ENCODE measurements at places on chromosomes 12 and 14.

GRCh38 chr14:28653521-28653920 is 113.1 kb upstream of the FOXG1 start:
- DNase-seq = no peak

GRCh38 chr14:23550812-23551265 is 726 bp downstream of the ZFHX2 start:
- DNase-seq = no peak

DNA sequence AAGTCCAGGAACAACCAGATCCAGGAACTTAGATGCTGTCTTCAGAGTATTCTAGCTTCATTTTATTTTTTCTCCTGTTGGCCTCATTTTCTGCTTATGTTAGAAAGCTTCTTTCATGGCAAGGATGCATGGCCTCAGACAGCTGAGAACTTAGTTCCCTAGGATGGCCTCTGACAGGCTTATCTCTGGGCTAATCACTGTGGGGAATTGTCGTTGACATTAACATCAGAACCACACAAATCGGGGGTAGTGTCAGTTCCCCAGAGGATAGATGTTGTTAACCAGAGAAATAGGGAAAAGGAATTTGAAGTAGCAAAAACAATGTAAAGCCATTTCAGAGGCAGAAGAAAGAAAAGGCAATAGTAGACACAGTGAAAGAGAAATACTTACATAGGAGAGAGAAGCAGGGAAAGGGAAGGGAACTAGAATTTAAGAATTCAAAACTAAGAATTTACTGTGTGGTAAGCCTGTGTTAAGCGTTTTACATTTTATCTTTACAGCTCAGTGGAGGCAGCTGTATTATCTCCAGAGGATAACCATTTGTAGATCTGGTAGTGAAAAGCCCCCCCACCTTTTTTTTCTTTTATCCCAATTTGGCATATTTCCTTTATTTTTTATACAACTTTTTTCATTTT is 21.8 kb downstream of the FUT8 start:
- no peak for DNase-seq

DNA sequence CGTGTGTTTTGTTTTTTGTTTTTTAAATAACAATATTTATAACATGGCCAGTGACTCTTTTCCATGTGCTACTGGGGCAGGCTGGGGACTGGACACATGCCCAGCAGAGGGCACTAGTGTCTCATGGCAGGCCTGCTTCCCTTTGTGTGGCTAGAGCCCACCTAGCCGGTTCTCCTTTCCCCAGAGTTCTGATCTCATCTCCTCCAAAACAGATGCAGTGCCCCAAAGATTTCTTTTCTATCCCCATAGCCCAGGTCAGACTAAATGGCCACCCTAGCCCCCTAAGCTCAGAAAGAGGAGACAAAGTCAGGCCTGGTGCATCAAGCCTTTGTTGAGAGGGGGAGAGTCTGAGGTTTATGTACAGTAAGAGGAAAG is 21.2 kb downstream of the PRPF40B start:
- DNase-seq = no peak

- no peak for DNase-seq
Observed at GRCh38 chr12:75959506-75959905, 72.1 kb downstream of the PHLDA1 start.

DNA sequence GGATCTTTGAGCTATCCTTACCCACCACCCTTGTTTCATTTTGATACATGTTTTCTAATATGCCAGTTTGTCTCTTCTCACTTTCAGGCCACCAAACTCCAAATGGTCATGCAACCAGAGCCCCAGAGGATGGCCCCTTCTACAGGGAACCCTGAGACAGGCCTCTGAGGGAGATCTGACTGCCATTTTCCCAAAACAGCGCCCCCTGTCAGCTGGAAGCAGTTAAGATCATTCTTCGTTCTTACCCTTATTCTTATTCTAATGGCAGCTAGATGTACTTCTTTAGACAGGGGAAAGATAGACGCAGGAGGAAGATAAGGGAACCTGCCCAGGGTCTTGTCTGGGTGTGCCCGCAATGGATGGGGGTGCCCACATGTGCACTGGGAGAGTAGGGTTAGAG is 38.4 kb downstream of the C12orf56 start:
- DNase-seq = no peak

- no peak for DNase-seq
Observed at GRCh38 chr12:76284816-76285750, 63.1 kb downstream of the BBS10 start.

All from left renal pelvis (tissue), 4 donors.